ENCODE measurements at places on chromosomes 12 and 14. TPM values are rescaled to one million over a fixed set of nuclear protein-coding genes. Genes with fewer than 3 reads are reported as not detected.

DNA sequence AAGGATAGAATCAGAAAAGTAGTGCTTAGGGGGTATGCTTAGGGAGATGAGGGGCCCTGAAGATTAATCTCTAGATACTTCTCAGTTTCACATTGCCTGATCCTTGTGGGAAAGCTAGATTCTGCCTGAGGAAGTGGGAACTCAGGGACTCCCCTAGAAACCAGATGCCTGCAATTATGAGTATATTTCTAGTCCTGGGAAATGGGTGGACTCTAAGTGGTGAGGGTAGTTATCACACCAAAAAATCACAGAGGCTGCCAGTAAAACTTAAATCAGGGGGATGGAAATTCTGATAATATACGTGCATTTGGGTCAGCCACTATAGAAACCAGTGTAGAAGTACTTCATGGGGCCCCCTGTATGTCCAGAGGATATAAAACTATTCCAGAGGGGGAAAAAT lies 18.3 kb downstream of the HOXC4 start:
- H3K4me1 ChIP-seq = no peaks in the 10 kb centered on the region
- H3K36me3 ChIP-seq = no peaks in the 10 kb centered on the region
- H3K4me3 ChIP-seq = no peak overlapping the region
- DNase-seq = no peak
- H3K27me3 ChIP-seq = no peaks in the 10 kb centered on the region
- H3K27ac ChIP-seq = no peak overlapping the region

GRCh38 chr12:122997343-122998250 lies 17.1 kb downstream of the ARL6IP4 start:
- H3K4me1 ChIP-seq = peaks cover 18% of the 10 kb centered on the region
- no peaks in the 10 kb centered on the region for H3K36me3 ChIP-seq
- no peak for DNase-seq
- H3K27me3 ChIP-seq = no peaks in the 10 kb centered on the region

The GPRC5D gene
- 0.25 TPM for total RNA-seq

GRCh38 chr14:104429291-104429861 lies 150.2 kb upstream of the C14orf180 start:
- peaks cover 4% of the 10 kb centered on the region for H3K27me3 ChIP-seq
- no peak overlapping the region for H3K27ac ChIP-seq
- peak; percentile 48 for DNase-seq
- no peak overlapping the region for H3K4me3 ChIP-seq
- H3K36me3 ChIP-seq = no peaks in the 10 kb centered on the region

The OR6C70 gene
- total RNA-seq = not detected

DNA sequence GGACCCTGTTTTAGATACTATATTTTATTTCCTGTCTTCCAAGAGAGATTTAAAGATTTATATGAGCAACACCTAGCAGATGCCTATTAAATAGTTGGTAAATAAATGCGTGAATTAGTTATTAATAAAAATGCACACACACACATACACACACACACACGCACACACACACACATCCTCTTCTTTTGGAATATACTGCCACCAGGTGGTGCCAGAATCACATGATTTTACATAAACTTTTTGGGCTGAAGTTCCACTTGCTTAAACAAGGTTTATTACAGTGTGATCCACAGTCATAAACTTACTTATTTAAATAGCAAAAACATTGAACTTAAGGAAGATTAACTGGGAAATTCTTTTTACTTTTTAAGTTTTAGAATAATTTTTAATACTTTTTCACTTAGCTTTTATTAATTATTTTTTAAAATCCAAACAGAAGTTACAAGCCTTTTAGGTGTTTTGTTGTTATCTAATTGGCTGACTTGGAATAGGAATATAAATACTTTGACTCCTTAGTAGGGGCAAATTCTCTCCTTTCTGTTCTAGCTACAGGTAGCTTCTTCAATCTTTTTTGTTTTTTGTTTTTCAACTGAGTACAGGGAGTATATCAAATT lies 17.5 kb downstream of the RAD51B start:
- H3K4me3 ChIP-seq = no peak overlapping the region
- no peaks in the 10 kb centered on the region for H3K36me3 ChIP-seq
- DNase-seq = no peak

DNA sequence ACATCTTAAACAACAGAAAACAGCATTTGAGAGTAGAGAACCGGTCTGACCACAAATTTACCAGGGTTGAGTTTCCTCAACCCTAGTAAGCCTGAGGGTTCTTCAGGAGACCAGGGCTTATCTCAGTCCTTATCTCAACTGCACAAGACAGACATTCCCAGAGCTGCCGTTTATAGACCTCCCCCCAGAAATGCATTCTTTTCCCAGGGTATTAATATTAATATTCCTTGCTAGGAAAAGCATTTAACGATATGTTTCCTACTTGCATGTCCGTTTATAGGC lies 12.3 kb downstream of the TMEM117 start:
- DNase-seq = no peak
- no peak overlapping the region for H3K27ac ChIP-seq
- no peaks in the 10 kb centered on the region for H3K4me1 ChIP-seq
- no peaks in the 10 kb centered on the region for H3K27me3 ChIP-seq

GRCh38 chr12:76964784-76965571 lies 86.2 kb upstream of the CSRP2 start:
- H3K4me3 ChIP-seq = no peak overlapping the region
- H3K36me3 ChIP-seq = no peaks in the 10 kb centered on the region
- no peak overlapping the region for H3K27ac ChIP-seq
- no peaks in the 10 kb centered on the region for H3K4me1 ChIP-seq
- H3K27me3 ChIP-seq = no peaks in the 10 kb centered on the region
- no peak for DNase-seq

The CRACR2A gene
- 6.1 TPM for total RNA-seq

DNA sequence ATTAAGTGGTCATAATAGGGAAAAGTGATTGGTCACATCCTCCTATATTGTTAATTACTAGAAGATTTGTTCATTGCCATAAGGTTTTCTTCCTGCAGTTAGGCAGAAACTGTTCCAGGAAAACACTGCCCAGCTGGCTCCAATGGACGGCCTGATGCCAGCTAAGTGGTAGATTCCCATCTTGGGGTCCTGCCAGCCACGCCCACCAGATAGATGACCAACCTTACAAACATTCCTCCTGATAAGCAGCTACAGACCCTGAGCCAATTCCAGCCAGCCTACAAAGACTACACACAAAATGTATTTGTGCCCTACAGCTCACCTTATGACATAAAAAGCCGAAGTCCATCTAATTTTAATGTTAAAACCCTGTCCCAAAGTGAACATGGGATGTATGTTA lies 685.9 kb upstream of the USP15 start:
- H3K27me3 ChIP-seq = no peaks in the 10 kb centered on the region
- no peaks in the 10 kb centered on the region for H3K4me1 ChIP-seq
- DNase-seq = no peak
- H3K36me3 ChIP-seq = no peaks in the 10 kb centered on the region
- no peak overlapping the region for H3K4me3 ChIP-seq

GRCh38 chr14:86518298-86518697 lies 988.4 kb downstream of the FLRT2 start:
- no peak overlapping the region for H3K4me3 ChIP-seq
- H3K27ac ChIP-seq = no peak overlapping the region
- peak; percentile 90 for DNase-seq
- H3K27me3 ChIP-seq = no peaks in the 10 kb centered on the region
- no peaks in the 10 kb centered on the region for H3K4me1 ChIP-seq

DNA sequence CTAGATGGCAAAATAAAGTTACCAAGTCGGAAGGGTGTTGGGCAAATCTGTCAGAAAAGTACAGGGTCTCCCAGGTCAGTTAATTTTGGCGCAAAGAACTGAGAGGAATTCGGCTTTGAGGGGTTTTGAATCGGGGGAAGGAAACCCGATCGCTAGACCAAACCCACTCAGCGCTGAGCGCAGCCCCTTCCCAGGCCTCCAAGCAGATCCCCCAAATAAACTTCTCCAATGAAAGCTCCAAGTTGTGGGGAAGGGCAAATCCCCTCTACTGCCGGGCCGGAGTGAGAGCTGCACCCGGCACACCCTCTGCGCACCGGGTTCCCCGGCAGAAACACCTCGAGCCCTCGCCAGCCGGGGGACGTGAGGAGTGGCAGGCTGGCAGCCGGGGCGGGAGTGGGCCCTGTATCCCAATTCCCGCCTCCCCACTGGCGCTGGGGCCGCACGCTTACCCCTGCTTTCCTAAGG lies 441 bp downstream of the E2F7 start:
- no peak for DNase-seq
- no peaks in the 10 kb centered on the region for H3K4me1 ChIP-seq
- H3K4me3 ChIP-seq = peak overlapping the region; percentile 53
- H3K27me3 ChIP-seq = no peaks in the 10 kb centered on the region
- no peak overlapping the region for H3K27ac ChIP-seq

DNA sequence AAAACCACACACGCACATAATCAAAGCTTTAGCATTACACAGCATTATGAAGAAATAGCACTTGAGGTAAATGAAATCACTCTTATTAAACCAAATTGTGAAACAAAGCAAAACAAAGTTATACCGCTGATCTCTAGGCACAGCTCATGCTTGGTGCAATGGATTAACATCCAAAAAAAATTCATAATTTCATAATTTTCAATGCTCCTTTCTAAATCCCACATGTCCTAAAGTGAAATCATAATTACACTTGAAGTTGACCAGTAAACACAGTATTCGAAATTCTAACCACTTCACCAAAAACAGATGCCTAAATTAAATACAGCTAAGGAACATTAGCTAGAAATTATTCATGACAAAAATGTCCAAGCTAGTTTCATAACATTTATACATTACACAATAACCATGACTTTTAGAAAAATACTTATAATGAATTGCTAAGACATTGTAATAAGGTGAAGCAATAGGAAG lies 1.5 kb downstream of the MLH3 start:
- H3K36me3 ChIP-seq = no peaks in the 10 kb centered on the region
- no peaks in the 10 kb centered on the region for H3K27me3 ChIP-seq
- no peak overlapping the region for H3K4me3 ChIP-seq
- no peak overlapping the region for H3K27ac ChIP-seq

DNA sequence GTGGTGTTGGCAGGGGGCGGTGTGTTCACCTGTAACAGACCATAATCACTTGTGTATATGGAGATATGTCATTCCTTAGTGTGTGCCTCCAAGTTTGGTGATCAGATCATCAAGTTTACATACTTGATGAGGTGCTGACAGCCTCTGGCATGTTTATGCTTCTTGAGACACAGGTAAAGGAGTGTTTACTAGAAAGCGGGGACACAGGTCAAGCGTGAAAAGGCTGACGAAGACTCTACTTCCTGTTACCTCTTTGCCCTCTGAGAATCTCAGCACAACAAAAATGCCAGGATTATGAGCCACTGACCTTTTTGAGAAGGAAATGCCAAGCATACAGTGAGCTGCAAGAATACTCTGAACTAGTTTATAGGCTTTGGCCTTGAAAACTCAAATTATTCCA lies 29.6 kb downstream of the PRDM4 start:
- no peak overlapping the region for H3K4me3 ChIP-seq
- no peak for DNase-seq
- no peak overlapping the region for H3K27ac ChIP-seq
- H3K27me3 ChIP-seq = no peaks in the 10 kb centered on the region
- peaks cover 23% of the 10 kb centered on the region for H3K36me3 ChIP-seq
- H3K4me1 ChIP-seq = no peaks in the 10 kb centered on the region

Measured in kidney (tissue), 22 donors.